ENCODE measurements at places on chromosomes 16 and 17. TPM values are rescaled to one million over a fixed set of nuclear protein-coding genes. Genes with fewer than 3 reads are reported as not detected.

The MMP15 gene
- total RNA-seq, result under 0.01 TPM

The OR1A1 gene
- total RNA-seq, result not detected

GRCh38 chr17:69236464-69236863, 7.8 kb upstream of the ABCA10 start:
- H3K27me3 ChIP-seq, result no peaks in the 10 kb centered on the region
- H3K36me3 ChIP-seq, result no peaks in the 10 kb centered on the region
- H3K4me1 ChIP-seq, result no peaks in the 10 kb centered on the region
- no peak overlapping the region for H3K27ac ChIP-seq
- no peak overlapping the region for H3K4me3 ChIP-seq

- no peak overlapping the region for H3K27ac ChIP-seq
- no peaks in the 10 kb centered on the region for H3K4me1 ChIP-seq
- H3K36me3 ChIP-seq, result no peaks in the 10 kb centered on the region
- no peak for DNase-seq
- no peak overlapping the region for H3K4me3 ChIP-seq
Observed at GRCh38 chr17:54256401-54256929, 433.7 kb downstream of the KIF2B start.

- no peaks in the 10 kb centered on the region for H3K4me1 ChIP-seq
- H3K4me3 ChIP-seq, result no peak overlapping the region
Observed at GRCh38 chr17:78769196-78769773, 12.8 kb downstream of the CYTH1 start.

- no peak overlapping the region for H3K4me3 ChIP-seq
- no peaks in the 10 kb centered on the region for H3K36me3 ChIP-seq
- peak; percentile 58 for DNase-seq
Observed at GRCh38 chr17:78708510-78708973, 73.5 kb downstream of the CYTH1 start.

DNA sequence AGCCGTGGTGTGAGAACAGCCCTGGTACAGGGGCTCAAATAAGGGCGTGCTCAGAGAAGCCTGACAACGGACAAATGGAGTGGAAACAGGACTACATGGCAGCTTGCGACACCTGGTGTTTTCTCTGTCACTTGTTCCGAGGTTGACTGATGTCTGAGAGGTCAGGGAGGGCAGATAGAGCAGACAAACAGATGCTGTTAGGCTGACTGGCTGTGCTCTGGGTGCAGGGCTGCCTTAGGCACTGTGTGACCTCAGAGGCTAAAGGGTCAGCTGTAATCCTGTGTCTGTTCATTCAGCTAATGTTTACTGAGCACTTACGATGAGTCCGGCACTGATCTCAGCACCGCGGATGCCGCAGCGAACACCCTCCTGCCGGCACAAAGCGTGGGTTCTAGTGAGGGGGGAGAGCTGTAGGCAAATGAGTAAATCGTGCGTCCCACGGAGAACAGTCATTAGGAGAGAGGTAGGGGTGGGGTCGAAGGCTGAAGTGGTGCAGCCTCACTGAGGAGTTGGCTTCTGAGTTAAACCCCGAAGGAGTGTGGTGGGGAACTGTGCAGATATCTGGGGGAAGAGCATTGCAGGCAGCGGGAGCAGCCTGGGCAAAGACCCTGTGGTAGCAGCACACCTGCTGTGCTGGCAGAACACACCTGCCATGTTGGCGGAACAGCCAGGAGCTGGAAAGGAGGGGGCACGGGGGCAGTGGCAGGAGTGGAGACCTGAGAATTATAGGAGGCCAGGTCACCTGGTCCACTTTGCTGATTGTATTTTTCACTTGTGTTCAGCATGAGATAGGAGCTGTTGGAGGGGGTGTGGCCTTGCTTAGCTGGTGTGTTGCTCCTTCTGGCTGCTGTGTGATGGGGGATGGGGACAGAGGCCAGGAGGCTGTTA, 35.0 kb downstream of the GPT2 start:
- no peak overlapping the region for H3K4me3 ChIP-seq
- no peaks in the 10 kb centered on the region for H3K36me3 ChIP-seq
- no peaks in the 10 kb centered on the region for H3K4me1 ChIP-seq
- no peaks in the 10 kb centered on the region for H3K27me3 ChIP-seq
- H3K27ac ChIP-seq, result no peak overlapping the region

DNA sequence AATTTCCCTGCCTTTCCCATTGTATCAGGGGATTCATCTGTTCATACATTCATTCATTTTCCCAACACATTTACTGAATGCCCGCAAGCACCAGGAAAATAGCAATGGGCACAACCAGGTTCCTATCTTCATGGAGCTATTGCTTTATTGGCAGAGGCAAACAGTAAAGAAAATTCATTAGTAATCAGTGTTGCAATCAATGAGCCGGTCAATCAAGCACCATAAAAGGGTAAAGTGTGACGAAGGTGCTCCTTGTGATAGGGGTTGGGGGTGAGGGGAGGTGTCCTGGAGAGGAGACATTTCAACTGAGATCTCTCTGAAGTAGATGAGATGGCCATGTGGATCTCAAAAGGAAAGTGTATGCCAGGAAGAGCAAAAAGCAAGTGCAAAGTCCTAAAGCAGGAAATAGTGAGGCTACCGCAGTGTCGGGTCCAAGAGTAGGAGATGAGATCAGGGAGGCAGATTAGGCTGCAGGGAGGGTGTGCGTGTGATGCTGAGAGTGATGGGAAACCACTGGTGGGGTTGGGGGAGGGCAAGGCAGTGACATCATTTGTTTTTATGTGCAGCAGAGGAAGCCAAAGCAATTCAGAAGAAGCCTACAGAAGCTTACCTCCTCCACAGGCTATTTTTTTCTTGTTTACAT, 28.4 kb downstream of the CDH13 start:
- no peaks in the 10 kb centered on the region for H3K36me3 ChIP-seq
- no peak overlapping the region for H3K4me3 ChIP-seq
- DNase-seq, result peak; percentile 22

DNA sequence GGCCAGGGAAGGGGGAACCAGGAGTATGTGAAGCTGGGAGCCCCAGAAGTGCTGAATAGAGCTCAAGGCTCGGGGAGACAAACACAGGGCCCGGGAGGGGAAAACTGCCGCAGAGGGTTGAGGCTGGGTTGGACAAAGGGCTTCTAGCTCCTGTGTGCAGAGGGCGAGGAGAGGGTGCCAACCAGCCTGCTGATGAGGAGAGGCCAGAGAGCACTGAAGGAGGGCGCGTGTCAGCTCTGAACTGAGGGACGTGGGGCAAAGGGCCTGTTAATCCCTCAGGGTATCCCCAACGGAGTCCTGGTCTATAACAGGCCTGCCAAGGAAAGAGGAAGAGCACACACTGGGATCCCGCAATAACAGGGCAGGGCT, 151.3 kb downstream of the C16orf78 start:
- H3K4me1 ChIP-seq, result no peaks in the 10 kb centered on the region
- H3K4me3 ChIP-seq, result no peak overlapping the region
- H3K36me3 ChIP-seq, result no peaks in the 10 kb centered on the region
- no peak for DNase-seq
- no peaks in the 10 kb centered on the region for H3K27me3 ChIP-seq
- no peak overlapping the region for H3K27ac ChIP-seq

DNA sequence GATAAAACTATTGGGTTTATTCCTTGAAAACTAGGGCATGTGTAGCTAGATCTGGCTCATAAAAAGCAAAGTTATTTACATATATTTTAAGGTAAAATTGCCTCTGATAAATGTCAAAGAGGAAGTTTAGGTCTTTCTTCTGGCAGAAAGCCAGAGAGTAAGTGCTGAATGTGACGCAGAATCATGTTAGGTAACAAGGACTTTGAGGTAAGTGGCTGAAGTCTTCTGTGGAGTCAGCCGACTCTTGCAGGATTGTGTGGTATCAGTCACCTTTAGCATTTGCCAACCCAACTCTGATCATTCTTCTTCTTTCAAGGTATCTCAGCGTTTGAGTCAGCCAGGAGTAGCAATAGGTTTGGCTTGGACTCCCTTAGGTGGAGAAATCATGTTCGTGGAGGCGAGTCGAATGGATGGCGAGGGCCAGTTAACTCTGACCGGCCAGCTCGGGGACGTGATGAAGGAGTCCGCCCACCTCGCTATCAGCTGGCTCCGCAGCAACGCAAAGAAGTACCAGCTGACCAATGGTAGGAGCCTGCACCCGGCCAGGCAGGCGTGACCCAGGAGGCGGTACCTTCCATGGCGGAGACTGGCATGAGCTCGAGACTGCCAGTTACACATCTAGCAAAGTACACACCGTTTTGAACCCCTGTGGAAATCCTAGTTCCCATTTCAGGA, 37.9 kb downstream of the SIAH1 start:
- H3K4me3 ChIP-seq, result no peak overlapping the region
- H3K27ac ChIP-seq, result no peak overlapping the region
- peaks cover 3% of the 10 kb centered on the region for H3K36me3 ChIP-seq
- H3K27me3 ChIP-seq, result no peaks in the 10 kb centered on the region
- no peak for DNase-seq
- H3K4me1 ChIP-seq, result no peaks in the 10 kb centered on the region

DNA sequence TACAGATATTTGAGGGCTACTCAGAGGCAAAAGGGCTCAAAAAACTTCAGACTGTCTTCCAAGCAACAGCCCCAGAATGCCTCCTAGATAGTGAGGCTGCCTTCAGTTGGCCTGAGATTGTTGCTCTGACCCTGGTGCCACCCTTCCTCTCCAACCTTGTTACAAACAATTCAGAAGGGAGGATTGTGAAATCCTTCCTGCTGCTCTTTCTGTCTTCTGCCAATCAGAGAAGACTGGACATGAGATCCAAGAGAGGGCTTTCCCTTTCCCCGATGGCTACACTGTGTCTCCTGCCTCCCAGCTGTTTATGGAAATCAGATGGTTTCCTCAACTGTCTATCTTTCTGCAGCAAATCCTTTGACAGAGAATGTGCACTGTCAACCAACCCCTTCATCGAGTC, 419.9 kb downstream of the CDH13 start:
- H3K4me1 ChIP-seq, result no peaks in the 10 kb centered on the region
- H3K27ac ChIP-seq, result no peak overlapping the region
- no peaks in the 10 kb centered on the region for H3K36me3 ChIP-seq

- no peak overlapping the region for H3K4me3 ChIP-seq
Observed at GRCh38 chr16:47073223-47074155, 70.3 kb downstream of the NETO2 start.

- no peak overlapping the region for H3K4me3 ChIP-seq
- peak; percentile 88 for DNase-seq
- peaks cover 16% of the 10 kb centered on the region for H3K4me1 ChIP-seq
- peak overlapping the region; percentile 88 for H3K27ac ChIP-seq
Observed at GRCh38 chr17:19346351-19347255, 15.9 kb downstream of the B9D1 start.

DNA sequence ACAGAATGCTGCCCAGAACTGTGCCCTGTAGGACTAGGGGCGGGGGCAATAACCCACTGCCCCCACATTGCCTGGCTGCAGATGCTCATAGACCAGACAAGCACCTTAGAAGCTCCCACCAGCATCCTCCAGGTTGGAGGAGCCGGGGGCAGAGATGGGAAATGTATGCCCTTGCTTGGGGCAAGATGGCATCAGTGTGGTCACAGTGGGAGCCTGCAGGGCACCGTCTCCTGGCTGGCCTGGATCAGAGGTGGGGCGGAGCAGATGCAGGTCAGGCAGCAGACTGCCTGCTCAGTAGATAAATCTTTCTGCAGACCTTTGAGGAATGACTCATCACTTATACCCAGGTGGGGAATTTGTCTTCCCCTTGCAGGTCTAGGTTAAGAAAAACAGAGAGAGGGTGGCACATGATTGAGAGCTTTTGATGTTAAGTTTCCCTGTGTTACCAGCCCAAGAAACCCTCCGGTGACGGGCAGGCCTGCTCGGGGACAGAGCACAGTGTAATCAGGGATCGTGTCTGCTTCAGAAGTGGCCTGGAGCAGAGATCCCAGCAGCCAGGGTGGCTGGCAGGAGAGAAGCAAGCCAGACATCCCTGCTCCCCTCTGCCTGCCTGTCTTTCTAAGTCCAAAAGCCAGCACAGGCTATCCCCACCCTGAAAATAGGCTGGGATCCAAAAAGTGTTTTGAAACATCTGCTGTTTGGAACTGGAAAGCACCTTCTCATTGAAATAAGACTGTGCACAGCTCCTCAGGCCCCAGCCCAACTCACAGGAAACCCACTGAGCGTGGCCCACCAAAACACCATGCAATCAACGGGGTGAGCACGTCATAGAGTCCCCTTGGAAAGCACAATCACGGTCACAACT, 50.7 kb upstream of the RPL38 start:
- no peak overlapping the region for H3K27ac ChIP-seq
- H3K4me1 ChIP-seq, result no peaks in the 10 kb centered on the region
- no peaks in the 10 kb centered on the region for H3K27me3 ChIP-seq
- H3K4me3 ChIP-seq, result no peak overlapping the region

- no peaks in the 10 kb centered on the region for H3K27me3 ChIP-seq
- no peaks in the 10 kb centered on the region for H3K4me1 ChIP-seq
- no peak overlapping the region for H3K27ac ChIP-seq
- no peak overlapping the region for H3K4me3 ChIP-seq
- no peak for DNase-seq
Observed at GRCh38 chr17:10824874-10825273, 13.0 kb downstream of the PIRT start.

DNA sequence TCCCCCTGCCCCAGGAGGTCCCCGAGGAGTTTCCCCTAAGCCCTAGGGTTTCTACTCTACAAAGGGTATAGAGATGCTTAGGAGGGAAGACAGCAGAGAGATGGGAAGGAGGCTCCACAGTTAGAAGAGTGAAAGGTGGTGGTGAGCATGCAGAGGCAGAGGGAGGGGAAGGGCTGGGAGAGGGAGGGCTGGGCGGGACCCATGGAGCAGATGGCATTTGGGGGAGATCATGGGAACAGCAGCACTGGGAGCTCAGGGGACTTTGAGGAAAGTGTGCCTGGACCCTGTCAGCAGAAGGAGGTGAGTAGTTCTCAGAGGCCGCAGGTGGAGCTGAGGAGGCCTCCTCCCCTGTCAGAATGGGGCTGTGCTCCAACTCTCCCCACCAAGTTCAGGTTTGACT, 650 bp upstream of the OTOP3 start:
- peaks cover 29% of the 10 kb centered on the region for H3K27me3 ChIP-seq
- H3K4me3 ChIP-seq, result no peak overlapping the region
- H3K27ac ChIP-seq, result no peak overlapping the region
- no peak for DNase-seq
- H3K4me1 ChIP-seq, result no peaks in the 10 kb centered on the region
- no peaks in the 10 kb centered on the region for H3K36me3 ChIP-seq

GRCh38 chr16:49809062-49809461, 46.9 kb downstream of the ZNF423 start:
- H3K4me1 ChIP-seq, result no peaks in the 10 kb centered on the region
- H3K27me3 ChIP-seq, result no peaks in the 10 kb centered on the region
- no peak for DNase-seq

GRCh38 chr17:69105907-69106730, 35.6 kb downstream of the ABCA6 start:
- no peak overlapping the region for H3K27ac ChIP-seq
- no peak for DNase-seq
- H3K4me3 ChIP-seq, result no peak overlapping the region
- no peaks in the 10 kb centered on the region for H3K36me3 ChIP-seq

DNA sequence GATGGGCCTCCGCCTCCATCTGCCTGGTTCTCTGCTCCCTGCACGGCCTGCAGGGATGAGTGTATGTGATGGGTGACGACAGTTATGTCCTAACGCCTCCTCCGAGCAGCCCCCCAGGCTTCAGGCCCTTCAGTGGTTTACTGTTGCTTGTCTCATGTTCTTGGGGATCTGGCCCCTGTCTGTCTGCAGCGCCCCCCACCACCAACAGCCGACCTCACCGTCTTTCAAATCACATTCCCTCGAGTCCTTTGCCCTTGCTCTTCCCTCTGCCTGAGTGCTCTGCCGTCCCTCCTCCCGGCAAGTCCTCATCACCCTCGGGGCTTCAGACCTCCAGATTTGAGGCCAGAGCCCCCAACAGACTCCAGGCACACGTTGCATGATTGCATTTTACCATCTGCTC, 18.2 kb downstream of the METTL22 start:
- H3K27ac ChIP-seq, result no peak overlapping the region
- no peaks in the 10 kb centered on the region for H3K27me3 ChIP-seq
- no peaks in the 10 kb centered on the region for H3K36me3 ChIP-seq
- no peak overlapping the region for H3K4me3 ChIP-seq
- DNase-seq, result no peak

Measured in uterus (tissue), 4 donors.